MCF 10A (cell line): ENCODE measurements at places on chromosomes 3 and 15. TPM values are rescaled to one million over a fixed set of nuclear protein-coding genes. Genes with fewer than 3 reads are reported as not detected.

Gene RYR3
- not detected in 2 replicates for total RNA-seq

Gene WDR93
- 0.33 and 0.47 TPM in 2 replicates for total RNA-seq

- H3K27ac ChIP-seq = no peak overlapping the region
- no peaks in the 10 kb centered on the region for H3K36me3 ChIP-seq
- no peak for DNase-seq
- no peak overlapping the region for H3K4me3 ChIP-seq
- no peaks in the 10 kb centered on the region for H3K27me3 ChIP-seq
- no peaks in the 10 kb centered on the region for H3K4me1 ChIP-seq
Observed at GRCh38 chr3:46576879-46577278, 10.8 kb upstream of the LRRC2 start.

- DNase-seq = no peak
- peaks cover 8% of the 10 kb centered on the region for H3K4me1 ChIP-seq
- no peaks in the 10 kb centered on the region for H3K27me3 ChIP-seq
- H3K4me3 ChIP-seq = no peak overlapping the region
- peaks cover 26% of the 10 kb centered on the region for H3K36me3 ChIP-seq
Observed at GRCh38 chr15:76204109-76204845, 107.0 kb downstream of the ETFA start.

DNA sequence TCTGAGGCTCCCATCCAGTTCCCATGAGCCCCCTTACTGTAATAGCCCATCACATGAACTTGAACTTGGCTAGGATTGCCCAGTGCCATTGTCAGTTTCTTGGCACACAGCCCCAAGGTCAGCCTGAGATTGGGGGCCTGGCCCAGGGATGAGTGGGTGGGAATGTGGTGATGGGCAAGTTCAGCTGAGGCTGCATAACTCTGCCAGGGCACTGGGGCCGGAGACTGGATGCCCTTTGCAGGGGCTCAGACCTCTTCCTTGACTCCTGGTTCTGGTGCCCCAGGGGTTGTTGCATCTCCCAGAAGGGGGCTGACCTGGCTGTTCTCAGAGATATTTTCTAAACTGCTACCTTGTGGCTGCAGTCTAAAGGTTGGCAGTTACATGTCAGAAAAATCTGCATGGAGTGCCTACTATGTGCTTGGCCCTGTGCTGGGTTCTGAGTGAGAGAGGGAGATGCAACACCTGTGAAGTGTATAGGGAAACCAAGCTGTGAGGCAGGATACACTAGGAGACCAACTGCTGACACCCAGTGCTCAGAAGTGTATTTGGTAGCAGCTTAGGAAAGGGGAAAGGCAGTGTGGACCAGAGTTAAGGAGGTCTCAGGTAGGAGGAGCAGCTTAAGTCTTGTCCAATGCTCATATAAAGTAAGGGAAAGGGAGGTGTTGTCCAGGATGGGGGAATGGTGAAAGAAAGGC lies 74.8 kb upstream of the PRR23C start:
- H3K27ac ChIP-seq = no peak overlapping the region
- H3K4me3 ChIP-seq = no peak overlapping the region
- H3K36me3 ChIP-seq = no peaks in the 10 kb centered on the region
- H3K4me1 ChIP-seq = peaks cover 12% of the 10 kb centered on the region
- no peak for DNase-seq

Gene FAM81A
- total RNA-seq = 1.1 TPM in 2 replicates

Gene EDEM1
- total RNA-seq = 114 and 157 TPM in 2 replicates
